ENCODE measurements at places on chromosomes 2 and 18. TPM values are rescaled to one million over a fixed set of nuclear protein-coding genes. Genes with fewer than 3 reads are reported as not detected.

RMC1 gene
- polyA plus RNA-seq, result 15.3 TPM

DNA sequence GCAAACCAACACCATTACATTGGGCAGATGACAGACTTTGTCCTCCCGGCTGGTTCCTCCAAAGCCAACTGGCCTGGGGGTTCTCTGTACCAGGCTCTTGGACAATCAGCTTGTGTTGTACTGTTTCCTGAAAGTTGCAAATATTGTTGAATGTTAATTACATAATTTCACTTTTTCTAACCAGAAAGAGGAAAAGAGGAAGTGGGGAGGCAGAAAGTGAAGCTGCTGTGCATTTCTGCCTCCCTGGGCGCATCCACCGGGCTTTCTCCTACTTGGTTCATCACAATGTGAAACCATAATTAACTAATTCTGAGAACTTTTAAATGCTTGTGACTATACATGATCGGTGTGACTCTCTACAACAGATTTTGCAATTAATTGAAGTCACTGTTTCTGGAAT, 10.1 kb downstream of the TWIST2 start:
- DNase-seq, result no peak

DNA sequence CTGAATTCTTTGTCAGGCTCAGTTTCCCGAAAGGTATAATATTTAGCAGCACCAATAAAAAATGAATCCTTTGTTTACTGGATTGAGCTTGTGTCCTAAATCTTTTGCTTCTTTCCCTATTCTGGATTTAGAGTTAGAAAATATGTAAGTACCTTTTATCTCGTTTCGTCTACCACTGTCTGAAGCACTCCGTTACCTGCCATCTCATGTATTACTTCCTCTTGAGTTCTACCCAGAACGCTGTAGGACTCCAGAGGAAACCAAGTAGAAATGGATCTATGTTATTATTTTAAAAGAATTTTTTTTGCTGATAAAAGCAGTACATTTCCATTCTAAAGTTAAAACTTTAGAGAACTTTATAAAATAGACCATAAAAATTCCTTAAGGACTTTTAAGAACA, 13.5 kb downstream of the ANKRD12 start:
- DNase-seq, result no peak

DNA sequence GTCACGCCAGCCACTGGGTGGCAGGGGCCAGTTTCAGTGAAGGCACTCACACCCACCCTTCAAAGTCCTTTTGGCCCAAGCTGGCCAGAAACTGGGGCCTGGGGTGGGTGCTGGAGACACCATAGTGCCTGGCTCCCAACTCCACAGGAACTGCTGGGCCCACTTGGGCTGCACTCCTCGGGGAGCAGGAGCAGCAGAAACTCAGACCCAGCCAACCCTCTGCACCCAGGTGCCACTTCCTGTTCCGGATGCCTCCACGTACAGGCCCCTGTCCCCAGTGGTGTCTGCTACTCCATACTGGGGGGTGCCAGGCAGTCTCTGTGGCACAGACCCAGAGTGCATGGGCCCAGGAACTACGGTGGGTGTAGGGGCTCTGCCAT, 42.5 kb upstream of the ZNF519 start:
- DNase-seq, result no peak

GRCh38 chr2:205704127-205704741, 21.9 kb downstream of the NRP2 start:
- no peak for DNase-seq

SNTG2 gene
- polyA plus RNA-seq, result 0.31 TPM

LRRC30 gene
- 2.6 TPM for polyA plus RNA-seq

- DNase-seq, result peak; percentile 58
These were observed 65.2 kb upstream of the FIGN start for GRCh38 chr2:163800951-163801381.

AQP12A gene
- polyA plus RNA-seq, result 0.86 TPM

ALPI gene
- polyA plus RNA-seq, result not detected

GRCh38 chr2:170930131-170930990, 1.3 kb downstream of the GORASP2 start:
- peak; percentile 7 for DNase-seq

DNA sequence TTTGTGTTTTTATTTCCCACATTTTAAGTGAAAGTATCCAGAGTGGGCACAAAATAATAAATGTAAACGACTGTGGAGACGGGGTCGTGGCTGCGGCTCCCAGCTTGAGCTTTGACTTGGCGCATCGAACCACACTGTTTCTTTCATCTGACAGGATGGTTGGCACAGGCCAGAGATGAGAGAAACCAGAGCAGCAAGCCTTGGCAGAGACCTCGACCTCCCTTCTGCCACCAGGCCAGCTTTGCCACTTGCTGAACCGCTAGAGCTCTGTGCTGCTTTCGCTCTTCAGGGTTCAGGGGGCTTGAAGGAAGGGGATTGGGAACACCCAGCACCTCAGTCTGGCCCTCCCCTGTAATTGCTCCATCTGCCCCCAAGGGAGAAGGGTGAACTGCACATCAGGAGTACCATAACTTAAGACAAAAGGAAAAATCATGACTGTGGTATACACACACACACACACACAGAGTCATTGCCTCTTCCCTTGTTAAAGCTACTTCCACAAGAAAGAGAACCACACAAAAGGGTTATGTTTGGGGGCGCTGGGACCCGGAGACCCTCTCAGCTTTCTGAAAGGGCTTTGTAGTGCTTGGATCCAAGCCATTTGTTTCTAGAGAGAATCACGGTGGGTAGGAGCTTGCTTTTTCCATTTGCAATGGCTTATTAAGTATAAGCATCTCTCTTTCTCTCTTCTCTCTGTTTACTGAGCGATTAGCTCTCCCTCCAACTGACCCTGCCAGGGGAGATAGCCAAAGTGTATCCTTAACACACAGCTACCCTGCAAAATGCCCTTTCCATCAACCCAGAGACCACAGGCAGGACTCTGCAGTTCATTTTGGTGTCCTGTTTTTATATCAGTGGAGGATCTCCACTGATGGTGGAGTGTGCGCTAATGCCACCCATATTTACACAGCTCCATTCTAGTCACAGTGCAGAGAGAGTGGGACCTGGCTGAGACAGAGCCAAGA, 23.0 kb downstream of the POU3F3 start:
- DNase-seq, result no peak

VWA3B gene
- polyA plus RNA-seq, result 0.52 TPM

- DNase-seq, result no peak
These were observed 65.5 kb downstream of the ZNF516 start for GRCh38 chr18:76429262-76430126.

LAMA1 gene
- 2.5 TPM for polyA plus RNA-seq

PGAP1 gene
- 16.4 TPM for polyA plus RNA-seq

DNA sequence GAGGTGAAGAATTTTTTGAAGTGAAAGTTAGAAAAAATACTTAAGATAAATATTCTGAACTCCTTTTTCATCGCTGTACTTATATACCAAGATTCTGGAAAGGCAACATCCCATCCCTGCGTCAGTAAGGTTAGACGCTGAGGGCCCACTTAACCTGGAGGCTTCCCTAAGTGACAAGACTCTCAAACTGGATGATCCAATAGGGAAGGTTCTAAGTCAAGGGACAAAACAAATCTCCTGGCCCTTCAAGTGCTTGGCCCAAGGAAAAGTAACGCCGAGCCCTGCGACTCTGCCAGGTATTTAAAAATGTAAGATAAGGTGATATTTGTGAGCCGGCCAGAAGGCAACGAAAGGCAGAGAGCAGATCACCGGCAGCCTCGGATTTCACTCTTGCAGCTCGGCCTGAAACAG, 1.3 kb downstream of the STK39 start:
- DNase-seq, result no peak

DNA sequence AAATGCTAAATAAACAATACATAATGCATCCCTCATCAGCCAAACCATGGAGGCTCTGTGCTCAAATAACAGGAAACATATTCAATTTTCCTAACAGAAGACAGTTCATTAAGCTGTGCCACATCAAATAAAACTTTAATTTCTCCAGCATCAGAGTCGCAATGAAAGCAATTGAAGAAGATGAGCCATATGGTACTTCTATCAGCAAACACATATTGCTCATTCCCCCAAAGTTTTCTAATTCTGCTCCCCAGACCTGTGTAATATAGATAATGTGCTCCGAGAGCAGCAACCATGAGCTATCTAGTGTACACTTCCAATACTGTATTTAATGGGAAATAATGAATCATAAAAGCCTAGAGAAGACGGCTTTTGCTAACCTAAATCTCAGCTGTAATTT, 263.2 kb downstream of the MEIS1 start:
- DNase-seq, result no peak

DNA sequence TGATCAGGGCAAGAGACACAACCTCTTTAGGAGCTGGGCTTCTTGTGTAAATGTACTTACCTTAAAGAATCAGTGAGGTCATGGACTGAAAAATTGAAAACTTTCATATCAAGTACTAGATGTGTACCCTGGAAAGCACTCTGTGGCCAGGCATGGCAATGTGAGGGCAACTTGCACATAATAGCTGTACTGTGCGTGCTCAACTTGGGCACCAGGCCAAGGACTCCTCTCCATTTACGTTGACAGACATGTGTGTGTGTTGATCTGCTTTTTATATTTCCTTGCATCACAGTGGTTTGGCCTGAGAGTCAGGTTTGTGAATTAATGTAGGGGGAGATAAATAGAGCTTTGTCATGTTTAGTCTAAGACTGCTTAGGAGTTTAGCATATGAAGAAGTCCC, 669.5 kb upstream of the REG3G start:
- DNase-seq, result no peak

DNA sequence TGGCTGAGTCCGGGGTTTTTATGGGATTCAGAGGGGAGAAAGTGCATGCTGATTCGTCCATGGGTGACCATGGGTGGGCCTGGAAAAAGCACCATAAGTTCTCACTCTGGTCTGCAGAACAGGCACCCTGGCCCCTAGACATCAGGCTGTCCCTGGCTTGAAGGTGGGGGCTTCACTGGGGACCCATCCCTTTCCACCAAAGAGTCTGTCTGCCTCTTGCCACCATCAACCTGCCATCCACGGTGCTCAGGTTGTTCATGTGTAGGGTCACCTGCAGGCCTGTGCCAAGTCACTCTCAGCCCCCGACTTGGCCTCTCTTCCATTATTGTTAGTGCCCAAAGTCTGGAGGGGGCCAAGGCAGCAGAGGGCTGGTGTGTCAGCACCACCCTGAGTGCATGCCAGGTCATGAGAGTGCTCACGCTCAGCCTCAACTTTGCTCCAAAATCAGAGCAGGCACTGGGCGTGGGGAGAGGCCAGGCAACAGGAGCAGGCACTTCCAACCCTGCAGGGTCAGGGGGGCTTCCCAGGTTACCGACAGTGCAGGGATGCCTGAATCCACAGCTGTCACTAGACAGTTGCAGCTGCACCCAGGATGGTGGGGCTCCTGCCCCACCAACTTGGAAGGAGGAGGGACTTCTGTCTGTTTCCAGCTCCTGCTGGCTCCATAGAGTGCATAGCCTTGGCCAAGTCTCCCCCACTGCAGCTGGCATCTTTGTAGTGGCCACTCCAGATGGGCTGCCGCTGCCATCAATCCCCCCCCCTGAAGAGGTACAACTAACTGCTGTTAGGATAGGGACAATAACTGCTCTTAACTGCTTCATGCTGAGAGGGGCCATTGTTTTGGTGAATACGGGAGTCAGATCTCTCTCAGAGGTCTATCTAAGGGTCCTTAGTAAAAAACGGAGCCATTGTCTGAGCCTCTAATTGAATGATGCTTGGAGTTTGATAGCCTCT, 209.3 kb downstream of the AKAIN1 start:
- DNase-seq, result no peak

- no peak for DNase-seq
These were observed 108.8 kb upstream of the UBE2E3 start for GRCh38 chr2:180871649-180872048.

PAX8 gene
- 2.0 TPM for polyA plus RNA-seq

DNA sequence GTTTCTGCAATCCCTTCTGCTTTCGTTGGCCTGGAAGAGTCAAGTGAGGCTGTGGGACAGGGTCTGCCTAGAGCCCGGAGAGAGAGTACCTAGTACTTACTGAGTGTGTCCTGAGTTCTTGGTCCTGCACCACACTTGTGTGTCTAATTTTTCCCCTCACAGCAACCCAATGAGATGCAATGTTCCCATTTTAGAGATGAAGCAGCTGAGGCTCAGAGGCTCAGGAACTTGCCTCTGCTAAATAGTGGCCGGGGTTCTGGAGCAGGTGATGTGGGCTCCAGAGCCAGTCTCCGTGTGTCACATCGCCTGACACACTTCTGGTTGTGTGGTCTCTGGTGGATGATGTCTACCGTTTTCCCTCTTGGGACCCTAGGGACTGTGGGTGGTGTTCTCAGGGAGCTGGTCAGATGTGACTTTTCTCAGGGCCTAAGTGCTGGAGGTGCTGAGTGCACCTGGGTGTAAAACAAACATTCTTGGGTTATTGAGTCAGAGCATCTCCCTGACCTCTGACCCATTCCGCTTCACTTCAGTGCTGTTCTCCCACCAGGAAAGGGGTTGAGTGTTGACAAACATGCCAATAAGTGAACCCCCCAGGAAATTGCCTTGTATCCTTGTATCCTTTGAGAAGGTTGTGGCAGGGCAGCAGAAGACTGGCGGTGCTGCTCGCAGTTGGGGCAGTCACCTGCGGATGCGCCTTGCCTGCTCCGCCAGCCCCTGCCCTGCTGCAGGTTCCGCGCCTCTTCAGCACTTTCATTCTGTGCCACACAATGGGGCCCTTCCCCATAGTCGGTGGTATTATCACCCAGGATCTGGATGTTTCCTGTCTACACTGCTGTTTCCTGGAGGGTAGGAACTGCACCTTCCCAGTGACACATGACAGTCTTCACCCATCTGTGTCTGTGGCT, 32.1 kb downstream of the HK2 start:
- DNase-seq, result no peak

ACTG2 gene
- 3.7 TPM for polyA plus RNA-seq

DNA sequence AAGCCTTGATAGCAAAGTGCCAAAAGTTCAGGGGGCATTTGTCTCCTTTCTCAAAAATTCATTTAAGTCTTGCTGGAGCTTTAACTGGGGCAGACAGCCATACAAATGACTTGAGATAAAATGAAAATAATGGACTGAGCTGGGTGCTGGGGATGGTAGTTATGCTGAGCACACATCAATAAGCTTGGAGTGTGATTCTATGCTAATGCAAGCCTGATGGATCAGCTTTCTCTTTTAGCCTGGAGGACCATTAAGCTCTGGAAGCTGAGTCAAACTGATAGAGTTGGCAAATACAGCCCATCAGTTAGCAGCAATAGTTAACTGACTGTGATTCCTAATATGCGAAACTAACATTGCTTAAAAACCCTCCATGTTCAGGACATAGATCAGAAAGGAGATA, 98.0 kb downstream of the CAMKMT start:
- no peak for DNase-seq

DNA sequence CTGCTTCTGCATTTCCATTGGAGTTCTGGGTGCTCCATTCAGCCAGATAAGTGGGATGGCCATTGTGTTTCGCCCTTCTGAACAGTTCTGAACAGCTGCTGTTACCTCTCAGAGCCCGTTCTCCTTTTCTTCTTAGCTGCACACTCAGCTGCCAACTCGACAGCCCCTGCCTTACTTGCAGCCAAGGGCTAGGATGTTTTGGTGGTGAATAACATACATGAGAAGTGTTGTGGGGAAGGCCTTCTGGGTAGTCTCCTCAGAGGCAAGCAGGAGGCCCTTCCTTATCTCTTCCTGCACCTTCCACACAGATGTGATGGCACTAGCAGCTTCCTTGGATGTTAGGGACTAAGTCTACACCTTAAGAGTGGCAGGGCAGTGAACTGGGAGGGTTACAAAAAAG, 138.4 kb upstream of the NOSTRIN start:
- DNase-seq, result no peak

Data from muscle of arm (tissue), 14 donors.